ENCODE measurements at places on chromosomes 1 and 21. TPM values are rescaled to one million over a fixed set of nuclear protein-coding genes. Genes with fewer than 3 reads are reported as not detected.

GRCh38 chr1:46804926-46805325 lies 6.1 kb downstream of the CYP4B1 start:
- DNase-seq: no peak

DNA sequence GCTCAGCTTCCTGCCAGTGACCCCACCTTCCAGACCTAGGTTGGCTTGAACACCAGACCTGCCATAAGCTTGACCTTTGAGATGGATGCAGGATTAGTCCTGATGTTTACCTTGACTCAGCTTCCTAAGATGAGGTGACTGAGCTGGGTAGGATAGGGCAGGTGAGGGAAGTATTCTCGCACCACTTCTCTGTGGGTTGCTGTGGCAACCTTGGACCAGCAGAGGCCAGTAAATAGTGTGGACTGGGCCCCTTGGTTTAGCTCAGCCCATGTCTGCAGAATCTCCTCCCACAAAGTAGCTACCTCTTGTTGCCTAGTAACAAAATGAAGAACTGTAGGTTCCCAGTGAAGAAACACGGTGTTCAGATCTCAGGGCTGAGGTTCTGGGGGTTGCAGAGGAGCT lies 8.4 kb downstream of the RPS6KA1 start:
- peak; percentile 28 for DNase-seq

TCHH gene
- not detected for total RNA-seq

- DNase-seq: peak; percentile 49
These were observed 117.5 kb upstream of the HOOK1 start for GRCh38 chr1:59697150-59697800.

TIE1 gene
- not detected for total RNA-seq

GRCh38 chr1:2981981-2982614 lies 39.2 kb upstream of the ACTRT2 start:
- DNase-seq: no peak

PPM1J gene
- 0.69 TPM for total RNA-seq

GRCh38 chr1:108082738-108083562 lies 117.2 kb downstream of the SLC25A24 start:
- peak; percentile 13 for DNase-seq

RBM11 gene
- 1.5 TPM for total RNA-seq

GLUL gene
- total RNA-seq: 63.9 TPM

DNA sequence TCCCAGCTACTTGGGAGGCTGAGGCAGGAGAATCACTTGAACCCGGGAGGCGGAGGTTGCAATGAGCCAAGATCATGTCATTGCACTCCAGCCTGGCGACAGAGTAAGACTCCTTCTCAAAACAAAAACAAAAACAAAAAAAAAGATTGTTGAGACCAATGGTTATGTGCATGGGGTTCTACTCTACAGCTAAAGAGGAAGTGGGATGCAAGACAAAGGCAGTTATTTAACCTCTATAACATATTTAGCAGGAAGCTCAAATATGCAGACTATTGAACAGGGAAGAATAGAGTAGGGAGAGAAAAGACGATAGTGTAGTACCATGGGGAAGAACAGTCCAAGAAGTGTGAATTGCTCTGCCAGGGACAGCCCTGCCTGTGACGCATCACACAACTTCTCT lies 227.7 kb downstream of the SMYD3 start:
- DNase-seq: no peak

- DNase-seq: no peak
These were observed 126.9 kb upstream of the DUSP10 start for GRCh38 chr1:221868593-221869303.

A3GALT2 gene
- total RNA-seq: not detected

ITSN1 gene
- 3.2 TPM for total RNA-seq

Data from activated CD4-positive, alpha-beta memory T cell treated with anti-CD3 and anti-CD28 coated beads for 36 hours (primary cell).